Kidney (tissue), 22 donors: ENCODE measurements at places on chromosomes 3 and 15.

DNA sequence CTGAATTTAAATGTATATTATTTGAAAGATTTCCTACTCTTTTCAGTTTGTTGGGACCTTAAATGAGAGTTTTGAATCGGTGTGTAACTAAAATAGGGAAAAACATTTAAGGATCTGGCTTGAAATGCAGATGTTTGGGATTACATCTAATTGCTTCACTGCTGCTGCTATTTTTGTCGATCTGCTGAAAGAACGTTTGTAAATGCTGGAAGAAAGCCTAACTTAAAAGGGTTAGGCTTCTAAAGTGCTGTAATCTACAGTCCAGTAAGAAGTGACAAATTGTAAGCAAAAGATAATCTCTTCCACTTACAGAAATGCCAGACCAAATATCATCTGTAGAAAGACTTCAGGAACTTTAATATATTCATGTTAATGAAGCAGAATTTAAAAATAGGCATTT lies 691.6 kb downstream of the ZNF385D start:
- no peak overlapping the region for H3K27ac ChIP-seq
- H3K27me3 ChIP-seq: no peaks in the 10 kb centered on the region
- no peaks in the 10 kb centered on the region for H3K36me3 ChIP-seq
- H3K4me3 ChIP-seq: no peak overlapping the region
- H3K4me1 ChIP-seq: no peaks in the 10 kb centered on the region
- DNase-seq: peak; percentile 8

GRCh38 chr3:52038227-52038626 lies 18.1 kb downstream of the DUSP7 start:
- H3K36me3 ChIP-seq: no peaks in the 10 kb centered on the region
- no peak for DNase-seq
- no peaks in the 10 kb centered on the region for H3K4me1 ChIP-seq
- H3K27ac ChIP-seq: no peak overlapping the region
- no peaks in the 10 kb centered on the region for H3K27me3 ChIP-seq

DNA sequence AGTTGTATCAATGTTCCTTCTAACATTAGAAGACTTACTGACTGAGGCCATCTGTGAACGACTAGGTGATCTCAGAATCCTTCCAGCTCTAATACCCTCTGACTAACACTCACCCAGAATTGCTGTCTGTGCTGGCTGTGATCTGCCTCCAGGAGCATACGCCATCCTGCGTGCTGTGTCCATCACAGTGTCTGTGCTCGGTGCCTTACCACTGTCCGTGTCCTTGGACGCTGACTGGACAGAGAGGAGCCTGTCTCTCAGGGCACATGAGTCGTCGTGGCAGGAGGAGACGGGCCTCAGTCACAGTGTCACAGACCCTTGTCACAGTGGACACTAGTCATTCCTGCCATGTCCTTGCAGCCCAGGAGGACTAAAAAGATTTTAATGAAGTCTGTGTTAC lies 83.1 kb downstream of the LMLN start:
- H3K4me3 ChIP-seq: no peak overlapping the region
- H3K36me3 ChIP-seq: no peaks in the 10 kb centered on the region
- no peaks in the 10 kb centered on the region for H3K4me1 ChIP-seq
- no peak overlapping the region for H3K27ac ChIP-seq
- no peaks in the 10 kb centered on the region for H3K27me3 ChIP-seq
- no peak for DNase-seq

DNA sequence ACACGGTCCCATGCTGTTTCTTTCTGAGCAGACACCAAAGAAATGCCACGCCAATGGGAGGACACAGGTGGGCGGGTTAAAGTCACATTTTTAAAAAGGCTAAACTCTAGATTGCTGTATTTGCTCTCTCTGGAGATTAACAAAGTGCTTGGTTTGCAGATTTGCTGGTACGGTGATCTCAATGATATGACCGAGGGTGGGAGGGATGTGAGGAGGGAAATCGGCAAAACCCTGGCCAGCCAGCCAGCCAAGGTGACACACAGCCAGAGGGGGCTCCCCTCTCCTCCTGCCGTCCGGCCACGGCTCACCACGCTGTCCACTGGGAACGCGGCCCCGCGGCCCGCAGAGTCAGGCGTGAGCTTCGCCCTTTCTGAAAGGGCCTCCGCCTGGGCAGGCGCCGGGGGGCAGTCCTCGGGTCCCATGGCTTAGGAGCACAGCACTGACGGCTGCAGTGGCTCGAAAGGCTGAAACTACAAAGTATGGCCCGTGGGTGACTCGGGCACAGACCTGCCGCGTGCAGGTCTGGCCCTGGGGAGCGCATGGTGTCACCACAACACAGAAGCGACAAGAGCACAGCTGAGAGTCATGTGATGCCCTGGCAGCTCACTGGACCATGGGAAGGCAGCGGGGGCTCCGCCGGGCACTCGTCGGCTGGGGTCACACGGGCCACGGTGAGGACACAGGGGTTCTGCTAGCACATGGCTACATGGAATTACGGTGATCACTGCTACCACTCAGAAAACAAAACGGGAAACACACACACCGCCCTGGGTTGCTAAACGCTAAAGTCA lies 57.8 kb upstream of the RPL32 start:
- no peak overlapping the region for H3K27ac ChIP-seq
- no peaks in the 10 kb centered on the region for H3K27me3 ChIP-seq
- H3K4me3 ChIP-seq: no peak overlapping the region
- no peaks in the 10 kb centered on the region for H3K4me1 ChIP-seq
- DNase-seq: peak; percentile 68
- H3K36me3 ChIP-seq: no peaks in the 10 kb centered on the region

GRCh38 chr3:16817197-16817596 lies 67.6 kb upstream of the PLCL2 start:
- no peak overlapping the region for H3K4me3 ChIP-seq
- no peak for DNase-seq
- no peaks in the 10 kb centered on the region for H3K27me3 ChIP-seq
- H3K27ac ChIP-seq: no peak overlapping the region
- no peaks in the 10 kb centered on the region for H3K36me3 ChIP-seq

DNA sequence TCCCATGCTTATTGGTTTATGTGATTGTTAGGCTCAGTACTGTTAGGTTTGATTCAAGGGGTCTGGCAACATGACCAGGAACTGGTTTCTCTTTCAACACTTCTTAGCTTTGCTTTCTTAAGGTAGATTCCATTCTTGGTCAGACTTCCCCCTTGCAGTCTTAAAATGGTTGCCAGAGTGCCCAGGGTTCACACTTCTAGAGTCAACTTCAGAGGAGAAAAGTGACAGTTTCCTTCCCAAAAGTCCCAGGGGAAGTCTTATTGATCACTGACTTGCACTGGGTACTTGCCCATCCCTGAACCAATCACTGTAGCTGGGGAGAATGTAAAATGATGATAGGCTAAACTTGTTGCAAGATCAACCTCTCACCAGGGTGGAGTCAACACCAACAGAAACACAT lies 14.1 kb downstream of the MGLL start:
- H3K36me3 ChIP-seq: peaks cover 6% of the 10 kb centered on the region
- H3K4me1 ChIP-seq: no peaks in the 10 kb centered on the region
- no peaks in the 10 kb centered on the region for H3K27me3 ChIP-seq
- no peak for DNase-seq
- no peak overlapping the region for H3K4me3 ChIP-seq
- no peak overlapping the region for H3K27ac ChIP-seq

DNA sequence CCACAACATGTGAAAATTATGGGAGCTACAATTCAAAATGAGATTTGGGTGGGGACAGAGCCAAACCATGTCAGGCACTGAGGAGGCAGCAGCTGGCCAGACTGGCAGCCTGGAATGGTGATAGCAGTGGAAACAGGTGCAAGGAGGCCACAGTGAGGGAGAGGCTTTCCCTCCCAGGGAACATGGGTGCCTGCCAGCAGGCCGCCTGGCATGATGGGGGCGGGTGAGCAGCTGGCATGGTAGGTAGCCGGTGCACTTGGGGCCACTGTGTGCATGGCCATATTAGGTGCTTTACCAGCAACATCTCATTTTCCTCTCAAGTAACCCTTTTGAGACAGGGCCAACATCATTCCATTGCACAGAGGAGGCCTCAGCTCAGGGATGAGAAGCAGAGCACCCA lies 18.3 kb upstream of the MRPS22 start:
- no peak overlapping the region for H3K27ac ChIP-seq
- H3K27me3 ChIP-seq: no peaks in the 10 kb centered on the region
- no peak for DNase-seq
- H3K4me1 ChIP-seq: no peaks in the 10 kb centered on the region
- H3K4me3 ChIP-seq: no peak overlapping the region
- H3K36me3 ChIP-seq: no peaks in the 10 kb centered on the region
